ENCODE measurements at places on chromosomes 7 and 10.

DNA sequence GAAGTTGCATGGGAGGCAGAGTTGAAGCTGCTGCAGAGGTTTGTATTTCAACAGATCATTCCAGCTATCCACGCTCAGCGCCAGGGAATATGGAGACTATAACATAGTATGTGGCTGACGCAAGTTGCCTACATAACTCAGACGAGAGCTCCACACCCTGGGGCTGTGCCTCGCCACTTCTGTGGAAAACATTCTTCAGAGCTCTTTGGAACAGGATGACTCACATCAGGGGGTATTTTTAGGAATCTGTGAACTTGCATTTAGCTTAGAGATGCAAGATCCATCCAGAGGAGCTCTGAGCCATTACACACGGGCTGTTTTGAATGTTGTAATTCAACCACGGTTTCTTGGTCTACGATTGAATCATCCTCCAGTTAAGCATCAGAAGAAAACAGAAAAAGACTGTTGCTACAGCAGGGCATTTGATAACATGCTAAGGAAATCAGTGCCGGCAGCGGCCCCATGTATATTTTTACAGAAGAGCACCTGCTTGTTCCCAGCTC lies 481.5 kb upstream of the AKR1E2 start:
- no peak for DNase-seq

- DNase-seq = no peak
These were observed 251.8 kb downstream of the MTERF1 start for GRCh38 chr7:91628742-91629141.

DNA sequence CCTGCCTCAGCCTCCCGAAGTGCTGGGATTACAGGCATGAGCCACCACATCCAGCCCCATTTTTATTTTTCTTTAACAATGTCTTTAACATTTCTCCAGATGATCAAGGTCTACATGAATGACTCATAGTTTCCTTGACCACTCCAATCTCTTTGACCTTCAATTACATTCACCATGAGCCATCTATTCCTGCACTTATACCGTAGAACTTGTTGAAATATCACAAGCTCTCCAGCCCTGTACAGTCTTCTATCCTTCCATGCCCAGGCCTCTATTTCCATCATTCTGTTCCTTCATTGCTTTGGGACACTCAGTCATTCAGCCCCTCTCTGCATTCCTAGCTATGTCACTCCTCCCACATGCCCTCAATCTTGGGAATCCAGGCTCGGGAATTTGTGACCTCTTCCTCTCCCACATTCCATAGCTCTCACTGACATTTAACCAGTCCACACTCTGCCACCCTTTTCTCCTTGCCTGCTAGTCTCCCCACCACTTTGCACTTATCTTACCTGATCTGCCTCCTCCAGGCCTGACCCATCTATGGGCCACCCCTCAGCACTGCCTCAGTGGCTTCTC lies 151.8 kb upstream of the STK17A start:
- no peak for DNase-seq

- DNase-seq = no peak
These were observed 89.1 kb upstream of the LRRTM3 start for GRCh38 chr10:66836771-66837170.

- no peak for DNase-seq
These were observed 83.1 kb upstream of the AGBL3 start for GRCh38 chr7:134903073-134903790.

- no peak for DNase-seq
These were observed 105.0 kb downstream of the PHTF2 start for GRCh38 chr7:77903597-77903996.

- no peak for DNase-seq
These were observed 195.3 kb downstream of the FAM107B start for GRCh38 chr10:14579405-14579804.

GRCh38 chr7:50321487-50322067 lies 17.1 kb downstream of the IKZF1 start:
- DNase-seq = no peak

DNA sequence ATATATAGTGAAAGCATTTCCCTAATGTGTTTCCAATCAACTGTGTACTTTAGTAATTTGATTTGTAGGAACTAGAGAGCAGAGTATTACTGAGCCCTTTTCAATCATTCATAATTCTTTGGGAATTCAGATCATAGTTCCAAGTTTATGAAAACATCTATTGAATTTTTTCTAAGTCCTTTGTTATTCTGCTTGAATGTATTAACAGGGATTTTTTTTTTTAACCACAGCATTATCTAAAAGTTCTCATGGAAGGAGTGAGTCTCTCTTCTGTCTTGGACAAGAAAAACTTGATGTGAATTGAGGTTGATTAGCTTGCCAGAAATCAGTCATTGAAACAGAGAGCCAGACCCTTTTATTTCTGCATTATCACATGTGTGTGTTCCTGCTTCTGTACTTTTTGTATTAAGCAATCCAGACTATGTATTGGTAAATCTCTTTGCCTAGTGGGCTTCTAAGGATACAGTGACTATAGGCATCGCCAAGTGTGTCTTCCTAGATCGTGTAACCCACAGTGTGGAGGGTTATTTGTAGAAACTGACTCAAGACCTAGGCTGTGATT lies 59.9 kb downstream of the BMPER start:
- no peak for DNase-seq

DNA sequence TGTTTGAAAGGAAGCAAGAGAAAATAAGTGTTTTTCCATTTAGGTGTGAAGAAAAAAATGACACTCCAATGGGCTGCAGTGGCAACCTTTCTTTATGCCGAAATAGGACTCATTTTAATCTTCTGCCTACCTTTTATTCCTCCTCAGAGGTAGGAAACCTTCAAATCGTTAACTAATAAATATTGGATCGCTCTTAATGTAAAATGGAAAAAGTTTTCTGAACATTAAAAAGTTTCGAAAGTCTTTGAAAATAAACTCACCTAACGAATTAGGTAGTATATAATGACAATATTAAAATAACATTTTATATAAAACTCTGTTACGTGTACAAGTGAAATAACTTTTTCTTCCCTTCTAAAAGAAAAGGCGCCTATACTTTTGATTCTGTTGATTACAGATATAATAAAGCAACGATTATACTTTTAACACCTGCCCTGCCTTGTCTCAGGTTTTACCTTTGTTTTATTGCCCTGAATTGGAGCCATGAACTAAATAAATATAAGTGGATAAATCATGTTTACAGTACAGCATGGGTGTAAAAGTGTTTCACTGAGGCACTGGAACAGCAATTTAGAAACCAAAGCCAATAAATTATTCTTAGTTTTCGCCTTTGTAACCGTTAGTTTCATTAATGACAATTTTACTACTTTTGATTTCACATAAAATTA lies 804 bp downstream of the BCAP29 start:
- no peak for DNase-seq

GRCh38 chr10:109886781-109887140 lies 36.5 kb downstream of the XPNPEP1 start:
- DNase-seq = no peak

DNA sequence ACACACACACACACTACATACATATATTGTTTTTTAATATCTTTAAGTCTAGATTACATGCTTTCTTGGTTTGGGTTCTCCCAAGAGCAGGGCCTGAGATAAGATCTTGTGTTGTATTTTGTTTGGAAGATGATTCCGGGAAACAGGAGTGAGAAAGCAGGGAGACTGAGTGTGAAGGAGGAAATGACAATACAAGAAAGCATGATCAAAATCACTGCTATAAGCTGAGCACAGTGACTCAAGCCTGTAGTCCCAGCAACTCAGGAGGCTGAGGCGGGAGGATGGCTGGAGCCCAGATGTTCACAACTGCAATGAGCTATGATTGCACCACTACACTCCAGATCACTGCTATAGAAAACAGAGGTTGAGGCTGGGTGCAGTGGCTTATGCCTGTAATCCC lies 267.6 kb downstream of the SKIDA1 start:
- no peak for DNase-seq

DNA sequence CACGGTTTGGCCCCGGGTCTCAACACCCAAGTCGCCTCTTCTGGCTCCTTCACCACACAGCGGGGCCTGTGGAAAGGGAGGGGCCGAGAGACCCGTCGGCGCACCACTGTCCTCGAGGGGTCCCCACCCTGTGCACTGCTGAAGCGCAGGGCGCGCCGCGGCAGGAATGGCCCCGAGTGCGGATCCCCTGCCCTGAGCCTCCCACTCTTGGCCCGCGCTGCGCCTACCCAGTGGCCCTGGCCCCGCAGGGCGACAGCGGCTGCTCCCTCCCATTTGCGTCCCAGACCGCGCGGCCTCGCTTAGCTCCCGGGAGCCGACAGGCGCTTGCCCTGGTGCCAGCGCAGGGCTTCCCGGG lies 2.1 kb upstream of the SFMBT2 start:
- DNase-seq = no peak

GRCh38 chr10:11832042-11832441 lies 8.9 kb downstream of the PROSER2 start:
- no peak for DNase-seq

- DNase-seq = no peak
These were observed 204.2 kb downstream of the TNS3 start for GRCh38 chr7:47377741-47378140.

- DNase-seq = no peak
These were observed at the start of gene PPP1R9A for GRCh38 chr7:94907026-94907810. Gene PPP1R9A, plus strand, starts transcription at chr7:94907594. Its CDS starts 2,520 bp downstream, at chr7:94910114.

DNA sequence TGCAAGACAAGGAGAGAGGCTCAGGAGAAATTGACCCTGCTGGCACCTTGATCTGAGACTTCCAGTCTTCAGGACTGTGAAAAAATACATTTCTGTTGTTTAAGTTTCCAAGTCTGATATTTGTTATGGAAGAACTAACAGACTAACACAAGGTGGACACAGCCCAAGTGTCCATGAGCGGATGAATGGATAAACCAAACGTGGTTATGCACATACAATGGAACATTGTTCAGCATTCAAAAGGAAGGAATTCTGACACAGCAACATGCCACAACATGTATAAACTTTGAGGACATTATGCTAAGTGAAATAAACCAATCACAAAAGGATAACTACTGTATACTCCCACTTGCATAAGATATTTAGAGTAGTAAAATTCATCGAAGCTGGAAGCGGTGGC lies 76.5 kb downstream of the FAM13C start:
- DNase-seq = no peak

DNA sequence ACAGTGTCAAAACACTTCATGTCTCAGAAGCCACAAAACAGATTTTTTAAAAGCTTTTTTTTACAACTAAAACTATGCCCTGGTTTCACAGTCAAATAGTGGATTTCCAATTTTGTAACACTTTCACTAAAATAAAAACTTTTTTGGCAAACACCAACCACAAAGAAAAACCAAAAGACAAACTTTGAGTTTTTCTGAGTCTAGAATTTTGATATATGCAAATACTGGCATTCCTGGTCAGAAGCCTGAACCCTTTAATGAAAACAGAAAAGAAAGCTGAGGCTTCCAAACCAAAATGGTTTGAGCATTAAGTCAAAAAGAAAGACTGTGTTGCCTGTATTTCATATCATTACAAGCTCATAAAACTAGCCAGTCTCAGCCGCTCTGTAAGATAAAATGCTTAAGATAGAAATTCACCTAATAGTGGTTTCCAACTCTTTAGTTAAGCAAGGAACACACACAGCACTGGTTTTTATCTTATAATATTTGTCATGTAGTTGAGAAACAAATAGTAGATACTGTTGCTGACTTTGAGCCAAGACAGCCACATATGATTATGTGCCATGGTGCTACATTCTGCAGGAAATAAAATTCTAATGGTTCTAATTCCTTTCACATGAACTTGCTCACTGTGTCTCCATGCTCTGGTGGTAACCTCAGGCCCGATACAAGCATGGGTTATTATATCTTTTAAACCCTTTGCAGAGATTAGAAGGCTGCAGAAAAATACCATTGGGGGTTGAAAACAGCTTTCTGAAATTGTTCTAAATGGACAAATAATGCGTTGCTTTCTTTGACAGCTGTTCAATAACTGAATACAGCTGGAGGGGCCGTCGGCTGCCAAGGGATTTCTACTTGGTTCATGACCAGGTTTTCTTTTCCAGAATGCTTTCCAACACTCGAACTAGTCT lies 49.4 kb downstream of the FAM171A1 start:
- no peak for DNase-seq

DNA sequence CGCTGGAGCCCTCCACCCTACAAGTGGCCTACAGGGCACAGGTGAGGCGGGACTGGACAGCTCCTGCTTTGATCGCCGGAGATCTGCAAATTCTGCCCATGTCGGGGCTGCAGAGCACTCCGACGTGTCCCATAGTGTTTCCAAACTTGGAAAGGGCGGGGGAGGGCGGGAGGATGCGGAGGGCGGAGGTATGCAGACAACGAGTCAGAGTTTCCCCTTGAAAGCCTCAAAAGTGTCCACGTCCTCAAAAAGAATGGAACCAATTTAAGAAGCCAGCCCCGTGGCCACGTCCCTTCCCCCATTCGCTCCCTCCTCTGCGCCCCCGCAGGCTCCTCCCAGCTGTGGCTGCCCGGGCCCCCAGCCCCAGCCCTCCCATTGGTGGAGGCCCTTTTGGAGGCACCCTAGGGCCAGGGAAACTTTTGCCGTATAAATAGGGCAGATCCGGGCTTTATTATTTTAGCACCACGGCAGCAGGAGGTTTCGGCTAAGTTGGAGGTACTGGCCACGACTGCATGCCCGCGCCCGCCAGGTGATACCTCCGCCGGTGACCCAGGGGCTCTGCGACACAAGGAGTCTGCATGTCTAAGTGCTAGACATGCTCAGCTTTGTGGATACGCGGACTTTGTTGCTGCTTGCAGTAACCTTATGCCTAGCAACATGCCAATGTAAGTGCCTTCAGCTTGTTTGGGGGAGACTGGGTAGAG lies at the start of gene COL1A2:
TSS of gene COL1A2 (plus strand) at position 459 of the 704 bp plus-strand sequence. CDS start at position 596, 137 bp downstream.
- DNase-seq = no peak

DNA sequence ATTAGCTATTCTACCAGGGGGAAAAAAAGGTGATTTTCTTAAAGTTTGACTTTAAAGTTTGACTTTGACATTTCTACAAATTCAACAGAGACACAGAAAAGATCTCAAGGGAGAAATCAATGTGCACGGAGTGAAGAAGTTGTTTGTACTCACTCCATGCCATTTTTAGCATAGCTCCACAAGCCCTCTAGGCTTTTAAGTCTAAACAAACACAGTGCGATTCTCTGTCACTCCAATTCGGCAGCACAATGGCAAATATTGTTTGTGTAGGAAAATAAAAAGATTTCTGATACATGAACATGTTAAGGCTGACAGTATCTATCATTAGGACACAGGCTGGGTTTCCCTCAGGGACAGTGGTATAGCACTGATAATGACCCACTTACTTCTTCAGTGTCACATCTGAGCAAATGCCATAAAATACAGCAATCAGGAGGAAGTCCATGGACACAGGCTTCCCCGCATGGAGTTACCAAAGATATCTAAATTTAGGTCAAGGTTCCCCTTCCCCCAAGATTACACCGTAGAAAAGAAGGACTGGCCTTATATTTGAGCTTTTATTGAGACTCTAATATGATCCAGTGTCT lies 28.0 kb downstream of the GSAP start:
- DNase-seq = no peak

- no peak for DNase-seq
These were observed 76.5 kb downstream of the CHST15 start for GRCh38 chr10:124016804-124017375.

GRCh38 chr10:86836044-86836443 lies 79.6 kb downstream of the BMPR1A start:
- no peak for DNase-seq

DNA sequence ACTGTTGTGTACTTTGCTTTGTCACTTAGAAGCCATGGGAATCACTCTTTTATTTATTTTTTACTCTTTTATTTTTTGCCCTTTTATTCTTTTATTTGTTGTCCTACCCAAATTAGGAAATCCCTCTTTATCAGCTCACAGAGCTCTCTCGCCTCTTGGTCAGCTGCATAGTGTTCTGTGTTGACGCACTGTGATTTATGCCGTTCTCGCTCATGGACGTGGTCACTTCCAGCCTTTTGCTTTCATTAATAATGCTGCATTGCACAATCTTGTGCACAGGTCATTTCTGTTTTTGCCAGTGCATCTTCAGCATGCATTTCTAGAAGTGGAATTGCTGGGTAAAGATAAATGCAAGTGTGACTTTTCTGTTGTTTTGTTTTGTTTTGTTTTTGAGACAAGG lies 42.3 kb downstream of the FBH1 start:
- no peak for DNase-seq

Measured in activated T-helper 1 cell treated with anti-CD3 and anti-CD28 coated beads, Interleukin-2, amount 50 U/mL, for 16 hours (primary cell).